ENCODE measurements at places on chromosomes 12 and 14.

DNA sequence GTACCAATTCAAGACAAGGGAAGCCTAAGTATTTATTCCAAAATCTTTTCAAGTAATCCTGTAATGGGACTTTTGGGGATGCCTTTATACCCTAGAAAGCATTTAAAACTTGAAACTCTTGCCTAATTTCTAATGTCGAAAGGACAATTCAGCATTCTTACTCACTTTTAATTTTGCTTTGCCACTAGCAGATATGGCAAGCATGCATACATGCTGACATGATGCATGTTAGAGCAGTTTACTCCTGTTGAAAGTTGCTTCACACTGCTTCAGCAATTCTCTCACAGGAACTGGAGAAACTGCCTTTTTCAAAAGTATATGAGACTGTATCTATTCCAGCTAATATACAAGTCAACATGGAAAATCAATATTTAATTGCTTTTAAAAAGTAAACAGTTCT is 79.9 kb downstream of the TAOK3 start:
- no peak for DNase-seq

GRCh38 chr12:44544018-44544417 is 332.1 kb downstream of the NELL2 start:
- DNase-seq = no peak

- no peak for DNase-seq
Measured at GRCh38 chr14:104382361-104383087, 197.0 kb upstream of the C14orf180 start.

DNA sequence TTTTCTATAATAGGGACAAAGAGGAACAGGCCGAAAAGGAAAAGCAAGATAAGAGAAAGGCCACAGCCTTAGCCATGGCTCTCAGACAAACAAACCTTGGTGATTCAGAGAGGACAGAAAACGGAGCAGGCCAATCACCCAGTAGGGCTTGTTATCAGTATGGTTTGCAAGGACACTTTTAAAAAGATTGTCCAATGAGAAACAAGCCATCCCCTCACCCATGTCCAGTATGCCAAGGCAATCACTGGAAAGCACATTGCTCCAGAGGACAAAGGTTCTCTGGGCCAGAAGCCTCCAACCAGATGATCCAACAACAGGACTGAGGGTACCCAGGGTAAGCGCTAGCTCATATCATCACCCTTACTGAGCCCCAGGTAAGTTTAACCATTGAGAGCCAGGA is 243.8 kb upstream of the BTG1 start:
- no peak for DNase-seq

GRCh38 chr12:95195122-95195521 is 22.1 kb downstream of the FGD6 start:
- DNase-seq = no peak

DNA sequence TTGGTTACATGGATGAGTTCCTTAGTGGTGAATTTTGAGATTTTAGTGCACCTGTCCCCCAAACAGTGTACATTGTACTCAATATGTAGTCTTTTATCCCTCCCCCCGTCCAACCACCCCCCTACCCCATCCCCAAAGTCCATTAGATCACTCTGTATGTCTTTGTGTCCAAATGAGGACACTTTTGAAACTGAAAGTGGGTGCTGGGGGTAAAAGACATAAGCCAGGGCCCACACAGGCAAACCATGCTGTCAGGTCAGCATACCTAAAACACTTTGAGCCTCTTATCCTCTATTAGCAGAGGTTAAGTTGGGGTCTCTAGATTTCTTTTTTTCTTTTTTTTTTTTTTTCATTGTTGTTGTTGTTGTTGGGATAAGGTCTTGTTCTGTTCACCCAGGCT is 31.3 kb upstream of the KICS2 start:
- no peak for DNase-seq

- no peak for DNase-seq
Measured at GRCh38 chr14:91207008-91207407, 37.5 kb downstream of the GPR68 start.

DNA sequence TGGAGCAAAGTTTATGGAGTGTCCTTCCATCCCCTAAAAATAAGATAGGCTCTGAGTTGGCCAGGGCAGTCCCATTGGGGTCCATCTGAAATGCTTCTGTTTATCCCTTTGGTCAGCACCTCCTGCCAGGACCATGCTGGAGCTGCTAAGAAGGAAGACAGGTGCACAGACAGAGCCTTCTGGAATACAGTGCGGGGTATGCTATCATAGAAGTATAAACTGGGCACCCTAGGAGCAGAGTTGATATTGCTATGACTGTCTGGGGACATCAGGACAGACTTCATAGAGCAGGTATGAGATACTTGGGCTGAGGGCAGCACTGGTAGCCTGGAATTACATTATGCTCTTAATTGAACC is 170.4 kb upstream of the HIF1A start:
- DNase-seq = no peak

DNA sequence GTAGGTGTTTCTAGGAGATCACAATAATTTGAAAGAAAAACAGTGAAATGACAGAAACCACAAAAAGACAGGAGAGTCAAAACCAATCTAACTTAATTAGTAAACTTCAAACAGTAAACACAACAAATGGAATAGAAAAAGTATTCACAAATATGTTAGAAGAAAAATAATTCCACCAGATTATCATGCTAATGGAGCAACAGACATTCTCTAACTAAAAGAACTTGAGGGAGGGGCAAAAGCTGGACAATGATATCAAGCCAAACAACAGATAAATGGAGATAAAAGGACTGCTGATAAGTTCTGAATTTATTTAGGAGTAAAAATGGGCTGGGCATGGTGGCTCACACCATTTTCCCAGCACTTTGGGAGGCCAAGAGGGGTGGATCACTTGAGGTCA is 28.7 kb downstream of the CRY1 start:
- DNase-seq = no peak
